ENCODE measurements at places on chromosomes 2 and 18. TPM values are rescaled to one million over a fixed set of nuclear protein-coding genes. Genes with fewer than 3 reads are reported as not detected.
A peak's percentile ranks its signal among the peaks of the same experiment; 100 is the strongest.

The MAT2A gene
- 152 TPM for total RNA-seq

The STK16 gene
- 28.3 TPM for total RNA-seq

The EGR4 gene
- total RNA-seq = 0.10 TPM

The NTSR2 gene
- not detected for total RNA-seq

The TUBB6 gene
- total RNA-seq = 89.1 TPM

The CDH19 gene
- 3.1 TPM for total RNA-seq

The EPAS1 gene
- 567 TPM for total RNA-seq

The AMER3 gene
- not detected for total RNA-seq

The CCDC74A gene
- 4.0 TPM for total RNA-seq

- peaks cover 97% of the 10 kb centered on the region for H3K4me1 ChIP-seq
- no peak overlapping the region for H3K4me3 ChIP-seq
- no peak for DNase-seq
Measured at GRCh38 chr2:201132518-201132917, 16.6 kb downstream of the CFLAR start.

DNA sequence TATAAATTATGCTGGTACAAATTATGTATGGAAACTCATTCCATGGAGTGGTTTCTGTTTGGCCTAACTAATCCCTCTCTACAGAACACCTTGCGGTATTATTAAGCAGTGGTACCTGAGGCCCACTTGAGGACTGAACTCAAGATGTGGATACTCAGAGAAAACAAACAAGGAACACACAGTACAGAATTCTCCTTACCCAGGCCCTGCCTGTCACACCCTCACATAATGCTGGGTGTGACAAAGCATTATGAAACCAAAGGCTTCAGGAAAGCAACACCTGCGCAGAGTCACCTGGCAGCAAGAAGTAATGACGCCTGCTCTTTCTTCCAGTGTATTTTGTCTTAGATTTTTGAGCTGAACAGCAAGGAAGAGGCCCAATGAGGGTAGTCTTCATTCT, 264.7 kb downstream of the PAX3 start:
- peak overlapping the region; percentile 27 for H3K27ac ChIP-seq
- H3K4me1 ChIP-seq = peaks cover 6% of the 10 kb centered on the region
- H3K27me3 ChIP-seq = no peaks in the 10 kb centered on the region
- H3K4me3 ChIP-seq = no peak overlapping the region

GRCh38 chr2:228474466-228474865, 293.0 kb upstream of the SPHKAP start:
- no peak overlapping the region for H3K4me3 ChIP-seq
- no peaks in the 10 kb centered on the region for H3K36me3 ChIP-seq
- no peak overlapping the region for H3K27ac ChIP-seq
- H3K4me1 ChIP-seq = no peaks in the 10 kb centered on the region
- no peaks in the 10 kb centered on the region for H3K27me3 ChIP-seq
- no peak for DNase-seq

DNA sequence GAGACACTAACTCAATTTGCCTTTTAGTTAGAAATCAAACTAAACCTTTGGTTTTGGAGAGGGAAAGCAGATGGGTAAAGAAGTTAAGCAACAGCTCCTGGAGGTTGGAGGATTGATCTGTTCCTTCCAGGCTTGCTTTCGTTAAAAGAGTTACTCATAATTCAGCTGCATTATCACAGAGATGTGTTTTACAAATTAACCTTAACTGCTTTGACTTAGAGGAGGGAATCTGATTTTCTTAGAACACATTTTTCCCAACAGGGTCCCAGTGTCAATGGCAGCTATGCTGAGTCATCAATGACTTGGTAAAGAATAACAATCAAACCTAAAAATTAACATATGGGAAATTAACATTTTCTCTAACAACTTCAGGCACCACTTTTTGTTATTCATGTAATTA, 113.4 kb downstream of the COPS8 start:
- no peak for DNase-seq
- H3K36me3 ChIP-seq = no peaks in the 10 kb centered on the region
- H3K27me3 ChIP-seq = no peaks in the 10 kb centered on the region
- no peaks in the 10 kb centered on the region for H3K4me1 ChIP-seq
- H3K4me3 ChIP-seq = no peak overlapping the region

DNA sequence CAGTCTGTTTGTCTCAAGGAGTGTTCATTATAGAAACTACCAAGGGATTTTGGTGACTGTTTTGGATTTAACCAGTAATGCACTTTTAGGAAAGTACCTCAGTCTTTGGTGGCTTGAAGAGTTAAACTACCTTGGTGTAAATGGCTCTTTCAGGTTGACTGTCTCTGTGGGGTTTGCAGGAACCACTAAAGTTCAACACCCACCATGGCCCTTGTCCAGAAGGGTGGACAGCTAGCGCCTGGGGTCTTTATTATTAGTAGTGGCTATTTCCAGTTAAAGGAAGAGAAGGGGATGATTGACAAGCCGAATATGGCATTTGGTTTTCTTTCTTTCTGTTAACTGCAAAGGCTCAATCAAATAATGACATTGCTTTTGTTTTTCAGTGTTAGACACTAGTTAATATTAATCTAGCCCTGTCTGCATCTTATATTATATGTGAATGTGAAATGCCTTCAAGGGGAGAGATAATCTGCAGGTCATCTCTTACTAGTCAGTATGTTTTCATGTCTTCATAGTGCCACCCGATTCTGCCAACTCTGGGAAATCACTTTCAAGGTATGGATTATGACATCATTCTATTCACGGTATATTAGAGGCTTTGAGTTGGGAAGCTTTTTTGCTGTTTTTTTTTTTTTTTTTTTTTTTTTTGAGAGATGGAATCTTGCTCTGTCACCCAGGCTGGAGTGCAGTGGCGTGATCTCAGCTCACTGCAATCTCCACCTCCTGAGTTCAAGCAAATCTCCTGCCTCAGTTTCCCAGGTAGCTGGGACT, 56.4 kb downstream of the MAP4K4 start:
- H3K4me1 ChIP-seq = peaks cover 54% of the 10 kb centered on the region
- H3K27me3 ChIP-seq = no peaks in the 10 kb centered on the region
- H3K36me3 ChIP-seq = no peaks in the 10 kb centered on the region
- no peak overlapping the region for H3K27ac ChIP-seq
- no peak for DNase-seq

GRCh38 chr18:41700416-41700815, 254.6 kb upstream of the PIK3C3 start:
- no peaks in the 10 kb centered on the region for H3K27me3 ChIP-seq
- DNase-seq = no peak
- no peak overlapping the region for H3K27ac ChIP-seq
- no peaks in the 10 kb centered on the region for H3K4me1 ChIP-seq

GRCh38 chr2:121768143-121768755, 12.8 kb downstream of the TSN start:
- H3K4me1 ChIP-seq = no peaks in the 10 kb centered on the region
- DNase-seq = no peak
- no peak overlapping the region for H3K27ac ChIP-seq
- H3K36me3 ChIP-seq = peaks cover 14% of the 10 kb centered on the region
- no peaks in the 10 kb centered on the region for H3K27me3 ChIP-seq
- H3K4me3 ChIP-seq = no peak overlapping the region

DNA sequence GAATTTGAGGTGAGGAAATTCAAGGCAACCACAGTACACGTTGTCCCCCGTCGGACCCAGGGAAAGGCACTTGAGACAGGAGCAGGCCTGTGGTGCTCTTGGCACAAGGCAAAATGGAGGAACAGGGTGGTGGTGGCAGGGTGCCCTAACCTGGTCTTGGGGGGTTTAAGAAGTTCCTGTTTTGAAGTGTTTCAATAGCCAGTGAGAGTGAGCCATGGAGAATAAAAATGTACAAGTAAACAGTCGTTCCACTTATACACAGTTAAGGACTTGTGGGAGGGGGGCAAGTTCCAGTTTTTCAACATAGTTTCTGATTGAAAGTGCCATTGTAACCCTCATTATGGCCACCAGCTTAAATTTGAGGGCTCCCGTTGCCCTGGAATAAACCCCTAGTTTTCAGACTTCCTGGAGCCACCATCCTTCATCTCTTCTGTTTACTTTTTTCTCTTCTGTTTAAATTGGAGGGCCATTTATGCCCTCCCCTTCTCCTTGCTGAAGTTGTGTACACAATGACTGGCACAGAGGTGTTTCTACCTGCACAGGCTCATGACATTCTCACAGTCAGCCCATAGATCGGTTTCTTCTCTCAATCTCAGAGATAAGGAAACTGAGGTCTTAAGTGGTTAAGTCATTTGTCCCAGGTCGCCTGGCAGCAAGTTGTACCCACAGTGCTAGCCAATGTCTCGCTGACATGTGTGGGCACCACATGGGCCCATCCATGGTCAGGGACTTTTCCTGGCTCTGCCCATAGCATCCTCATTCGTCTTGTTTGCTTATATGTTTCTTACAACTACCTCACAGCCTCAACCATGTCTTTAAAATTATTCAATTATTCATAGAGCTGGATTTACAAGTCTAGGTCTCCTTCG, 66.0 kb upstream of the ST3GAL5 start:
- H3K36me3 ChIP-seq = no peaks in the 10 kb centered on the region
- H3K4me1 ChIP-seq = peaks cover 3% of the 10 kb centered on the region
- peak overlapping the region; percentile 84 for H3K27ac ChIP-seq

- no peaks in the 10 kb centered on the region for H3K27me3 ChIP-seq
- H3K36me3 ChIP-seq = no peaks in the 10 kb centered on the region
- H3K4me3 ChIP-seq = no peak overlapping the region
- no peak for DNase-seq
Measured at GRCh38 chr2:162908567-162908966, 70.0 kb upstream of the KCNH7 start.

- no peaks in the 10 kb centered on the region for H3K36me3 ChIP-seq
- H3K27me3 ChIP-seq = no peaks in the 10 kb centered on the region
- DNase-seq = no peak
- H3K27ac ChIP-seq = no peak overlapping the region
- H3K4me1 ChIP-seq = no peaks in the 10 kb centered on the region
Measured at GRCh38 chr2:235844561-235844960, 323.6 kb downstream of the GBX2 start.

GRCh38 chr2:240447331-240447730, 11.9 kb downstream of the GPC1 start:
- no peaks in the 10 kb centered on the region for H3K36me3 ChIP-seq
- peak; percentile 77 for DNase-seq
- H3K27me3 ChIP-seq = peaks cover 9% of the 10 kb centered on the region
- H3K4me3 ChIP-seq = no peak overlapping the region
- no peak overlapping the region for H3K27ac ChIP-seq

- no peak overlapping the region for H3K4me3 ChIP-seq
- H3K27me3 ChIP-seq = no peaks in the 10 kb centered on the region
- no peak for DNase-seq
Measured at GRCh38 chr2:186950694-186951093, 101.7 kb upstream of the ZSWIM2 start.

DNA sequence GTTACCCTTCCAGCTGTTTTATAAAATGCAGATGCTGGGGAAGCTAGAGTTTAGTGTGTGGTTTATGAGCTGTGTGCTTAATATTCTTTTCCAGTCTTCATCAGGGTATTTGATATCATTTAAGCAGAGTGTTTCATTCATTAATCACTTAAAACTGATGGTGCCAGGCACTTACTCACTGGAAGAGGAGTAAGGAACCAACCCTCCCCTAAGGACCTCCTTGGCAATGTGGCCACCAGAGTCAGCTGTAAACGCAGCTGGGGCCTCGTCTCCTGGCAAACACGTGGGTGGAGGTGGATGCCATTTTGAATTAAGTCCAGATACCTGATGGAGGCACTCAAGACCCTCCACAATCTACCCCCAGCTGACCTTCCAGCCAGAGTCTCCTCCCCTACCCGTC, 331.6 kb downstream of the CLIP4 start:
- no peak overlapping the region for H3K27ac ChIP-seq
- H3K4me3 ChIP-seq = no peak overlapping the region
- no peaks in the 10 kb centered on the region for H3K36me3 ChIP-seq
- DNase-seq = no peak
- no peaks in the 10 kb centered on the region for H3K27me3 ChIP-seq

DNA sequence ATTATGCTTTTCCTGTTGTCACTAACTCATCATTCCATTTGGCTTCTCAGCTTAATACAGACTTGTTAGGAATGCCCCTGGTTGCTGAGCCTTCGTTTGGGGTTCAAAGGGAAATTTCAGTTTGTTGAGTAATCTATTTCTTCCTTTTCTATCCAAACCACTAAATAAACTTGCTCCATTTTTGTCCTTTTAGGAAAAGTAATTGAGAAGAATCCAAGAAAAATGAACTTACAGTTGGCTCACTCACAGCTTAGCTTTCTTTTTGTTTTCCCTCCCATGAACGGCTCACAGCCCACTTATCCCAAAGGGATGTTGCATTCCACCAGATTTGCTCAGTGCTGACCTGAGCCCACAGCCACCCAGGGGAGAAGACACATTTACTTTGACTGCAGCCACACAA, 73.9 kb downstream of the SOX11 start:
- H3K27ac ChIP-seq = no peak overlapping the region
- H3K4me1 ChIP-seq = no peaks in the 10 kb centered on the region
- no peaks in the 10 kb centered on the region for H3K27me3 ChIP-seq
- no peak overlapping the region for H3K4me3 ChIP-seq
- no peak for DNase-seq

DNA sequence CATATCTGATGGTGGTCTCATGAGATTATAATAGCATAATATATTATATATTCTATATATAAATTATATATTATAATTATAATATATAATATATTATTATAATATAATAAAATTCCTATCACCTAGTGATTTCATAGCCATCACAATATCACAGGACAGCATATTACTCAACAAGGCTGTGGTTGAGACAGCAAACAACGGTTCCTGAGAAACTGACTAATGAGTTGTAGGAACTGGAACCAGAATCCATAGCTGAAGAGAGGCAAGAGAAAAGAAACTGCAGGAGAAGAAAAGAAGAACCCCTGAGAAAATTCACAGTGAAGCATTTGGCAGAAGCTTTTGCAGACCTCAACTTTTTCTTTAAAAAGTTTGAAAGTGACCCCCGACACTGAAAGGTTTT, 84.0 kb downstream of the BCL2L11 start:
- no peaks in the 10 kb centered on the region for H3K36me3 ChIP-seq
- no peak for DNase-seq
- H3K4me3 ChIP-seq = no peak overlapping the region
- no peaks in the 10 kb centered on the region for H3K4me1 ChIP-seq
- H3K27me3 ChIP-seq = no peaks in the 10 kb centered on the region
- no peak overlapping the region for H3K27ac ChIP-seq

GRCh38 chr18:77343846-77344510, 94.3 kb downstream of the GALR1 start:
- peak; percentile 55 for DNase-seq
- H3K27ac ChIP-seq = no peak overlapping the region
- H3K4me1 ChIP-seq = no peaks in the 10 kb centered on the region
- no peaks in the 10 kb centered on the region for H3K36me3 ChIP-seq
- H3K4me3 ChIP-seq = no peak overlapping the region

GRCh38 chr2:140295767-140296166, 1515.6 kb upstream of the NXPH2 start:
- no peak for DNase-seq
- H3K4me3 ChIP-seq = no peak overlapping the region
- H3K36me3 ChIP-seq = no peaks in the 10 kb centered on the region
- no peaks in the 10 kb centered on the region for H3K4me1 ChIP-seq

GRCh38 chr2:106358081-106358480, 110.1 kb downstream of the RGPD3 start:
- DNase-seq = no peak
- no peak overlapping the region for H3K4me3 ChIP-seq
- H3K27me3 ChIP-seq = no peaks in the 10 kb centered on the region

Measured in upper lobe of left lung (tissue), 6 donors.